G401 (cell line): ENCODE measurements at places on chromosomes 12 and 14. TPM values are rescaled to one million over a fixed set of nuclear protein-coding genes. Genes with fewer than 3 reads are reported as not detected.

SLC2A13 gene
- 1.5 and 2.2 TPM in 2 replicates for total RNA-seq

- no peak for DNase-seq
These were observed 872 bp downstream of the VSX2 start for GRCh38 chr14:74239848-74240793.

DNA sequence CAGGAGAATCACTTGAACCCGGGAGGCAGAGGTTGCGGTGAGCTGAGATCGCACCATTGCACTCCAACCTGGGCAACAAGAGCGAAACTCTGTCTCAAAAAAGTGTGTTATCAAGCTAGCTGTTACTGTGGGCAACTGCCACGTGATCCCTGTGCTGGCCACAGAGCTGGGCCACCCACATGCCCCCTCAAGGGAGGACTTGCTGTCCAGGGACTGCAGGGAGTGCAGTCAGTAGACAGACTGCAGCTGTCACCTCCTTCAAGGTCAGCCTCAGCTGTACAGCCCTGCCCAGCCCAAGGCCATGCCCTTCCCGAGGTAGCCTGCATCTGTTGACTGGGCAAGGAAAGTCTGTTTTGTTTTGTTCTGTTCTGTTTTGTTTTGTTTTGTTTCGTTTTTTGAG lies 46.6 kb upstream of the BICDL1 start:
- DNase-seq: no peak

DNA sequence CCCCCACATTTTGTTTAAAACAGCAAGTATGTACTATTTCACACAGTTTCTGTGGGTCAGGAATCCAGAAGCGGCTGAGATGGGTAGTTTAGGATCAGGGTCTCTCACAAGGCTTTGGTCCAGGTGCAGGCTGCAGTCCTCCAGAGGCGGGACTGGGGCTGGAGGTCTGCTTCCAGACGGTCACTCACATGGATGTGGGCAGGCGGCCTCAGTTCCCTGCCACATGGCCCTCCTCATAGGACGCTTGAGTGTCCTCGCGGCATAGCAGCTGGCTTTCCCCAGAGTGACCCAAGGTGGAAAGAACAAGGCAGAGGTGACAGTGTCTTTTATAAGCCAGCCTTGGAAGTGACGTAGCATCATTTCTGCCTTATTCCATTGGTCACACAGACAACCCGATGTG lies 7.9 kb upstream of the C1RL start:
- DNase-seq: no peak
